ENCODE measurements at places on chromosomes 7 and 10.

DNA sequence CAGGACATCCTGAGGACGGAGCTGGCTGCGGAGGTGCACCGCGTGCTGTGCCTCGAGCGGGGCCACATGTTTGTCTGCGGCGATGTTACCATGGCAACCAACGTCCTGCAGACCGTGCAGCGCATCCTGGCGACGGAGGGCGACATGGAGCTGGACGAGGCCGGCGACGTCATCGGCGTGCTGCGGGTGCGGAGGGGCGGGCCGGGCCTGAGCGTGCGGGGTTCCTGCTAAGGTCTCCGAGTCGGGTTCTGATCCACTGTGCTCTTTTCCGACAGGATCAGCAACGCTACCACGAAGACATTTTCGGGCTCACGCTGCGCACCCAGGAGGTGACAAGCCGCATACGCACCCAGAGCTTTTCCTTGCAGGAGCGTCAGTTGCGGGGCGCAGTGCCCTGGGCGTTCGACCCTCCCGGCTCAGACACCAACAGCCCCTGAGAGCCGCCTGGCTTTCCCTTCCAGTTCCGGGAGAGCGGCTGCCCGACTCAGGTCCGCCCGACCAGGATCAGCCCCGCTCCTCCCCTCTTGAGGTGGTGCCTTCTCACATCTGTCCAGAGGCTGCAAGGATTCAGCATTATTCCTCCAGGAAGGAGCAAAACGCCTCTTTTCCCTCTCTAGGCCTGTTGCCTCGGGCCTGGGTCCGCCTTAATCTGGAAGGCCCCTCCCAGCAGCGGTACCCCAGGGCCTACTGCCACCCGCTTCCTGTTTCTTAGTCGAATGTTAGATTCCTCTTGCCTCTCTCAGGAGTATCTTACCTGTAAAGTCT is 10.4 kb downstream of the ATG9B start:
- DNase-seq, result peak; percentile 95

DNA sequence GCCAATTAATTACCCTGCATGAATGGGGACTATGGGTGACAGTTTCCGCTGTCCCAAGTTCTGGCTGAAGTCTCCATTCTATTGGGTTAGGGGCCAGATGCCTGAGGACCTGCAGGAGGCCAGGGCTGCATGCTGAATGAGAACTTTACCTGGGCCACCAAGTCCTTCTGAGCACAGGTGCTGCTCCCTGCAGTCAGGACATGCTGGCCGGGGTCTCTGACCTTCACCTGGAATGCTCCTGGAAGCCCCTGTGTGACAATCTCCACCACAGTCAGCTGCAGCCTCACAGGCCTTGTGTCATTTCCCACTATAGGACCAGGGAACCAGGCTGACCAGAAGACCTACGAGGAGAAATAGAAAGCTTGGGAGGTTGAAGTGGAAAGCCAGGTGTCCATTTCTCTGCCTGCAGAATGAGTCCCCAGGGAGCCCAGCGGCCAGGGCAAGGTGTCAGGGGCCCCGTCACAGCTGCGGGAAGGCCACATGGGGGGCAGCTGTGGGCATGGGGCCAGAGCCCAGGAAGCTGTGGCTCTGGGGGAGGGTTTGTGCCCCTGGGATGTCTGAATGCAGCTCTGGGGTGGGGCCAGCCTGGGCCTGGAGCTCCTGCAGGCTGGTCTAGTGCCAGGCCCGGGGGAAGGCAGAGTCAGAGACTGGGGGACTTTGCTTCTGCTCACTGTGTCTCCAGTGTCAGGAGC is 5.6 kb upstream of the GIMAP8 start:
- no peak for DNase-seq

- DNase-seq, result no peak
Measured at GRCh38 chr10:52040486-52040885, 273.6 kb upstream of the DKK1 start.

GRCh38 chr10:119670717-119671116 is 19.5 kb downstream of the BAG3 start:
- DNase-seq, result no peak

- no peak for DNase-seq
Measured at GRCh38 chr7:102320601-102321350, 34.1 kb downstream of the SH2B2 start.

DNA sequence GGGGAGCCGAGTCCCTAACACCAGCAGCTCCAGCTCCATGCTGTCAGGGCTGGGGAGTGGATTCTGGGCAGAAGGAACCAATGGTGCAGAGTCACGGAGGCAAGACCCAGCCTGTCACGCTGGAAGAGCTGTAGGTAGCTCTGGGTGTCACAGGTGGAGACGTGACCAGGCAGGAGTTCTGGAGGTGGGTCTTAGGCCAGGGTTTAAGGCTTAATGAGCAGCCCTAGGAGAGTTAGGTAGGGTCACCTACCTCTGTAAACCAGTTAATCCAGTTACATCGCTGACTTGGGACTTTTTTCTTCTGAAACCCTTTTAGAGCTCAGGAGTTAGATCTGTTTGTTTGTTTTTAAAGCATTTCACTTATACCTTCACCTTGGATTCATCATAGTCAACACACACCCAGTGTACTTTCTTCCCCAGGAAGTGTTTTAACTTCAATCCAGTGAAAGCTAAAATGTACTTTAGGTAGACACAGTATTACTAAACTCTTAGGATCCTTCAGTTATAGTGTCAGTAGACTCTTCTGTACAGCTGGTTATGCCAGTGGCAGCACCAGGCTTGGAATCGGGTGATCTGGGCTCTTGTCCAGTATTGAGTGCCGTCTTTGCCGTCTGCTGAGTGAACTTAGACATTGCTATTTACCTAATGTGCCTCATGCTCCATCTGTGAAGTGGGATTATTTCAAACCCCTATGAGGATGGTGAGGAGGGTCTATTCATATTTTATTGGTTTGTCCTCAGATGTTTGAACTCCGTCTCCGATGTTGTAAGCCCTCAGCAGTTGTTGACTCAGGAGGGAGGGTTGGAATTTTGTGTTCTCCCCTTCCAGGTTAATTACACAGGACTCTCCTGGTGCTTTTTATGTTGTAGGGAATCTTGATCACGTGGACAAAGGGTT is 31.0 kb downstream of the TACR2 start:
- DNase-seq, result no peak

DNA sequence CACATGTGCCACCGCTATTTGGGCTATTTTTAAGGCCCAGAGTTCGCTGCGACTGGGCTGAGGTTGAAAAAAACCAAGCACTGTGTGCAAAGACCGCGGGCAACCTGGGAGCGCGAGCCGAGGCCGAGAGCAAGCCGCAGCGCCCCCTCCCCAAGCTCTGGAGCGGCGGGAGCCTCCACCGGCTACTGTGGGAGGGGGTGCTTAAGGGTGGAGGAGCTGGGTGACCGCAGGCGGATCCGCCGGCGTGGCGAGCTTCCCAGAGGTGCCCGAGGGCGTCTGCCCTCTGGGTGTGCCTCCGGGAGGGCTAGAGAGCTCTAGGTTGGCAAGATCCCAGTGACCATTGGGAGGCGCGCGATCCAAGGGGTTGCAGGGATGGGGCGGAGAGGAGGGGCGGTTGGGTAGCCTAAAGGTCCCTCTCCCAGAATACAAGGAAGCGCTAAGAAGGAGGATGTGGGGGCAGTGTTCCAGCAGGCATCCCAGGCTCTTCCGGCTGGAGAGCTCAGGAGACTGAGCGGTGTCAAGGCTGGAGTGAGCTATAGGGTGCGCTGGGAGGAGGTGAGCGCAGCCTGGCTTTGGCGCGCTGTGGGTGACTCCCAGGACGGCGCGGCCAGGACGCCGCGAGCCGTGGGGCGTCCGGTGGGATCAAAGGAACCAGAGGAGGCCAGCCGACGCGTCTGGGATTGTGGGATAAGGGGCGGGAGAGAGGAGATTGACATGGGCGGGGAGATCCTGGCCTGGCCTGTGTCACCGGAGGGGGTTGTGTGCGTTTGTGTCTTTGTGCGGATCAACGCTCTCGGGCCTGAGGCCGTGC is 8.0 kb downstream of the DLX5 start:
- no peak for DNase-seq

GRCh38 chr10:98394851-98395440 is 20.0 kb downstream of the PYROXD2 start:
- DNase-seq, result no peak
